Articular chondrocyte of knee joint (primary cell): ENCODE measurements at places on chromosomes 3 and 15. TPM values are rescaled to one million over a fixed set of nuclear protein-coding genes. Genes with fewer than 3 reads are reported as not detected.

ACOX2 gene
- 3.2 and 14.2 TPM in 2 replicates for total RNA-seq

DAZL gene
- total RNA-seq, result 0.22 TPM in 1 of 2 replicates, not detected in the other

C3orf85 gene
- not detected in 2 replicates for total RNA-seq

PAQR9 gene
- under 0.01 TPM in 1 of 2 replicates, not detected in the other for total RNA-seq

TRH gene
- total RNA-seq, result 0.11 and 0.13 TPM in 2 replicates

CSPG4 gene
- 144 and 158 TPM in 2 replicates for total RNA-seq

MEIS2 gene
- 13.9 and 15.8 TPM in 2 replicates for total RNA-seq

ONECUT1 gene
- not detected in 2 replicates for total RNA-seq

CEP19 gene
- 3.5 and 4.6 TPM in 2 replicates for total RNA-seq
